Natural killer cell (primary cell): ENCODE measurements at places on chromosomes 2 and 18.
A peak's percentile ranks its signal among the peaks of the same experiment; 100 is the strongest.

DNA sequence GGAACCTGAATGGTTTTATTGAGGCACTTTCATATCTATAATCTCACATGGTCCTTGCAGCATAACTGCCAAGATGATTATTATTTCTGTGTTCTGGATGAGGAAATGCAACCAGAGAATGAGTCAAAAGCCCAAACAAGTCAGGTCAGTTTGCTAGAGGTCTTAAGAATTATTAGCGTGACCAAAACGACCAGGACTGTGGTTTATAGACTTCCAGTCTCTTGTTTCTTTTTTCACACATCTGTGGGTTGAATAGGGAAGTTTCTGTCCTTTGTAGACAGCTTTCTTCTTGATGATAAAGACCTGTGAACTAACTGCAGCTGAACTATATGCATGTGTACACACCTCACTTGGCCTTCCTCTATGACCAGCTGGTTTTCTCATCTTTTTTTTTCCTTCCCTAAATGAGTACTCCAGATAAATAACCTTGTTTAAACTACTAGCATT lies 13.9 kb downstream of the ADAM23 start:
- DNase-seq, result no peak

DNA sequence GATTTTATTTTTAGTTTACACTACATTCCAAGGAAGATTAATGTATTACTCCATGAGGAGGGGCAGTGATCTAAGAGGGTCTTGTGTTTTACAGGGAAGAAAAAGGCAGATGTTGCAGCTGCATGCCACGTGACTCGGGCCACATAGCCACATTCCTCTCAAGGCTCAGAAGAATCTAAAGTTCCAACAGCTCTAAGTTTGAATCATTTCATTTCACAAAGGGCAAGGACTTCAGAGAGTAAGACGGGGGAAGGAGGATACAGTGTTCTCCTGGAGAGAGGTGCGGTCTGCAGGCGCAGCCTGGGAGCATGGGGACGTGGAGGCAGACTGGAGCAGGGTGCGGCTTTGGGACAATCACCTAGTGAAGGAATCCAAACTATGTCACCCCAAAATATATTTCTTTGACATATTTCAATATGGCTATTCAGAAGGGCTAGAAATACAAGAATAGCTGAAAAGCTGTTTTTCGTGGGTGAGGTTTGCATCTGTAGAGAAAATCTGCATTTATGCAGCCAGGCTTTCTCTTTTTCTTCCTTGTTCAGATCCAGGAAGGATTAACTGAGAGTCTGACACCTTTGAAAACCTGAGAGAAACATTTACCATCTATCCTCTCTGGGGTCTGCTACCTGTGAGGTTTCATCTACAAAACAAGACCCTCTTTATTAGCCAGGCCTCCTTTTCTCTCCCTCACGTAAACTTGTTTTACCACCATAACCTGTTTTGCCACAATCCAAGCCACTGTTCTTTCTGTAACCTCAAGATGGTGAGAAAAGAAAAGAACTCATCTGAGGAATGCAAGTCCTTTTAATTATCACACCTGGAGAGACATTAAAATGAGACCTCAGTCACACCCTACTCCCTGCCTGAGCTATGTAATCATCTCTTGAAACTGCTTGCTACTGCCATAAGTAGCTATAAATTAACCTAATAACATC lies 165.1 kb upstream of the NDUFV2 start:
- no peak for DNase-seq

DNA sequence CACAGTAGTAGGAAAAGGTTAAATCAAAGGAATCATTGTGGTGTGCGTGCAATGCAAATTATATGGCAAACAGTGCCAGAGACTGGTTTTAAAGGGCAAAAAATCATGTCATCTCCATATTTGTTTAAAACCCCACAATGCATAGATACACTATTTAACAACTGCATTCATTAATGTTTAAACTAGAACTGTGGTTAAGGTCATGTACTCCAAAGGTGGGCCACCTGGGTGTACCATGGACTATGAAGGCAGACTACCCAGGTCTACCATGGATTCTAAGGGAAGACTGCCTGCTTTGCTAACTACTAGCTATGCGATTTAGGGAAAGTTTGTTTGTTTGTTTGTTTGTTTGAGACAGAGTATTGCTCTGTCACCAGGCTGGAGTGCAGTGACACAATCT lies 356.3 kb downstream of the ZEB2 start:
- no peak for DNase-seq

DNA sequence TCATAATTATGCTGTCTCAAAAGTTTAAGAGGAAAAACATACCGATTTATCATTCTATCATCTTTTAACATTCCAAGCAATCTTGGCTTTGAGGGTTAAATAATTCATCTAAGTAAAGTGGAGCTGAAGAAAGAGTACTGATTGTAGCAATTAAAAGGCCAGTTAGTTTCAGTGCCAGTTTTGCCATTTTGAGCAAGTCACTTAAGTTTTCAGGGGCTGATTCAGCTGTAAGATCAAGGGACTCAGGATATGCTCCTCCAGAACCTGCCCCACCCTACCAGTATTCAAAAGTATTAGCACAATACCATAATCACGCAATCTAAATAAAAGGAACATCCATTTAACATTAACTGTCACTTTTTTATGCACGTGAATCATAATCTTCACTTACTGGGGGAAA lies 1.9 kb downstream of the SS18 start:
- DNase-seq, result peak; percentile 15

GRCh38 chr18:43649649-43650357 lies 372.5 kb upstream of the SYT4 start:
- DNase-seq, result no peak

- no peak for DNase-seq
These were observed 45.0 kb upstream of the DARS1 start for GRCh38 chr2:136030406-136030805.

DNA sequence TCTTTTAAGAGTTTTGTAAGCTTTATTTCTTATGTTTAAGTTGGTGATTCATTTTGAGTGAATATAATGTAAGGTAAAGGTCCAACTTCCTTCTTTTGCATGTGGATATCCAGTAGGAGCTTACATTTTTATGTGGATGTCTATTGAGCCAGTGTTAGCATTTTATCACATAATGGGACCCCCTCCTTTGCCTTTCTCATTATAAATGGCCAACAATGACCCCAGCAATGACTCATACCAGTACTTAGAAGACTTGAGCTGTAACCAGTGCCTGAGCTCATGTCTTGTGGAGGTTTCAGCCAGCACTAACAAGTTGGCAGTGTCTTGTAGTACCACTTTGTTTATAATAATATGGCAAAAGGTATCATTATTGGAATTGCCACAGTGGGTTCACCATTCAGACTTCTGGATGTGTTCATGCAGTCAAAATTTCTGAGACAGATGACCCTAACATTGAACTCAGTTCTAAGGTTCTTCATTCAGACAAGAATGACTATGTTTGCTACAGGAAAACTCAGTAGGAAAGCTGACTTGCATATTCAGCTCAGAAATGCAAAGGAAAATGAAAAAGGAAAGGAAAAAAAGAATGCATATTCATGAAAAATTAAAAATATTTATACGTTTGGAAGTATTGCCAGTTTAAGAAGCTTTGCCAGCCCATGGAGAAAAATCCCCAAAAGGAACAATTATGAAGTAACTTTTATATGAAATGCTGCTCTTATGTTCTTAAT lies 41.0 kb downstream of the CDKL4 start:
- DNase-seq, result no peak

DNA sequence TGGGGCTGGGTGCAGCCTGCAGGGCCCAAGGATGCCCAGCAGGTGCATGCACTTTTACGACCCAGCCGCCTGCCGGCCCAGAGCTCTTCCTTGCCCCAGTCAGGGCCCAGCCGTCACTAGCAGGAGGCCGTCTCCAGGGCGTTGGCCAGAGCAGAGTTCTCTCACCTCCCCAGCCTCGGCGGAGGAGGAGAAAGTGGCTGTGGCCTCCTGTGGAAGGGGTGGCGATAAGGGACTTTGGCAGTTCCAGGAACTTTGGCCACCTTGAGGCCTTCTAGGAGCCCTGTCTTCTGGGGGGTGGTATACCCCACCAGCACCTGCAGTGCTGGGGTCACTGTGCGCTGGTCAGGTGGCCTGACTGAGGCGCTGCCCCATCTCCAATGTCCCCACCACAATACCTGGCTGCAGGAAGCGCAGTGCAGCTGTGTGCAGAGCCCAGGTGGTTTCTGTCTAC lies 22.0 kb downstream of the NPPC start:
- DNase-seq, result no peak

- DNase-seq, result no peak
These were observed 79.8 kb upstream of the CCDC141 start for GRCh38 chr2:179129574-179130238.
